ENCODE measurements at places on chromosomes 6 and 20.
A peak's percentile ranks its signal among the peaks of the same experiment; 100 is the strongest.

GRCh38 chr20:53890443-53891305, 179.7 kb downstream of the BCAS1 start:
- DNase-seq, result no peak

DNA sequence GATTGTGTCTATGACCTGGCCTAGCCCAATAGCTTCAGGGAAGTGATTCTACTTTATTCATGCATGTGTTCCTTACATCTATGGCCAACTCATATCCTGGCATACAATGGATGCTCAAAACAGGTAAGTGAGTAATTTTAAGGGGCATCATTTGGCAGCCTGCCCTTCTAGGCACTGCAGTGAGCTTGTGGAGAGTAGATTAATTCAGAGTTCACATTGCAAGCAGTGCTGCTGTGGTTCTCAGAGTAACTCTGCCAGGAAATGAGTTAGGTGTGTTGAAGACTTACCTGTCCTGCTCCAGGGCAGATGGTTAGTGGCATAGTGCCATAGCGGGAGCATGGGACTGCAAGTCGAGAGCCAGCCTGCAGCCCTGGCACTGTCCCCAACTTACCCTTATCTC, 158.0 kb downstream of the SCP2D1 start:
- DNase-seq, result no peak

DNA sequence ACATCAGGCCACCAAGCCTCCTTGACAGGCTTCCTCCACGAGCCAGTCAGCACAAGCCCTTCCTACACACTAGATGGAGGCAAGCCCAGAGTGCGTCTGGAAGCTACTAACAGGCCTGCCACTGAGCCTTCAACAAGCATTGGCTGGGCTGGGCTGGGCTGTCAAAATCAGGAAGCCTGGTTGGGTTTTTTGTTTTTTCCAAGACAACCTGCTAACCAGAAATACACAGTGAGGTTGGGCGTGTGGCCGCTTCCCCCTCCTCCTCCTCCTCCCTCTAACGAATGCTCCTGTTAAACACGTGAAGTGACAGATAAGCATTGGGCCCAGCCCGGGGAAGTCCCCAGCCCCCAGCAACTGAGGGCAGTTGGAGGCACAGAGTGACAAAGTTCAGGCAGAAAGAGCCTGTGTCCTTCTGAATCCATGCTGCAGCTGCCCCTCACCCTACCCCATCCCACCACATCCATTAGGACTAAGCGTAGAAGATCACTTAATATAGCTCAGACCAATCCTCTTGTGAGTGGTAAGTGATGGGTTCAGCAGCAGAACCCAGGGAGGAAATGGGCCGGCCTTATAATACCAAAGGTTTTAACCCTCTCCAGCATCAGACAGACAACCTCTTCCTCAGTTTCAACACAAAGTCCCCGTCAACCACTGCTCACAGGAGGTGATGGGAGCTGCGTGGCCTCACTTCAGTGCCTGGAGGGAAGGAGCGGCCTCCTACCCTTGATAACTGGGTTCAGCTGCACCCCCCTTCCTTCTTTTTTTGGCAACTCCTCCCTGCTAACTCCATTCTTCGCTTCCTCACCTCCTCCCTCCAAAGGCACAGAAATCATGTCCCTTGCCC, 1.1 kb downstream of the NFATC2 start:
- peak; percentile 80 for DNase-seq

DNA sequence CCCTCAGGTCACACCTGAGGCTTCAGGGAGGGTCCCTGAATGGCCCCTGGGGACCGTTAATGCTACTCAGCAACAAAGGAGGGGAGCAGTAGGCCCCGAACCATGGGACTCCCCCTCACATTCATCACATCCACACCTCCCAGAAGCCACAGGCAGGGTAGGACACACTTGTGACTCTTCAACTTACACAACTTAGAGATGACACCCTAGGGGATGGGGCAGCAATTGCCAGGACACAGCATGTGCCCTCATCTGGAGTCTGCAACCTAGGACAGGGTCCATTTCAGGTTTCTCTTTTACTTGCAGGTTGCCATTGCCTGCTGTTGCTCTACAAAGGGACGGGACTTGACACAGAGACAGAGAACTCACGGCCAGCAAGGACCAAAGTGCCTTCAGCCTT, 770 bp downstream of the ULBP3 start:
- DNase-seq, result no peak

GRCh38 chr20:20229595-20229994, 138.3 kb upstream of the INSM1 start:
- DNase-seq, result no peak
